ENCODE measurements at places on chromosomes 6 and 20. TPM values are rescaled to one million over a fixed set of nuclear protein-coding genes. Genes with fewer than 3 reads are reported as not detected.

The GJA10 gene
- not detected for total RNA-seq

DNA sequence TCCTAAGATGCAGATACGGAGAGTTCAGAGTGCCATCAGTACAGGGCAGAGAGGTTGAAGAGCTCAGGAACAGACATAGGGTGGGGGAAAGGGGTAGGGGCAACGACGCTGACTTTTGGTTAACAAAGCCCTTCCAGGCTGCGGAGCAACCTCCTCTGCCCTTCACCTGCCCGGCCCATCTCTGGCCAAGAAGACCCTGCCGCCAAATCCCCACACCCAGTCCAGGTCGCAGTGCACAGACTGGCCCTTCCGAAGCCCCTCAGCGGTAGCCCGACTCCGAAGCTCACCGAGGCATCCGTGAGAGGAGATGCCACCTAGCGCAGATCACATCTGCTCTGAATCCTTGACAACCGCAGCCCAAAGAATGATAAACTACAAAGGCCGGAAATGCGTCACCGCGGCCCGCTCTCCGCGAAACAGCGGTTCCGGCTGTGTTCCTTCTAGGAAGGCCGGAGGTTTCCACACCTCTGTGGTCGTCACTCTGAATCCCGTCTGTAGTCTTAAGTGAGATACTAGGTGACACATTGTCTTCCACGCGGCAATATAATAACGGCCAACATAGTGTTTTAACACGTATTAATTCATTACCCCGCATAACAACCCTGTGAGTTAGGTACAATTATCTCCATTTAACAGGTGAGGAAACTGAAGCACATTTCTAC lies at the start of gene ZSCAN23:
Gene ZSCAN23, minus strand, starts transcription at position 380 of the 662 bp plus-strand sequence. CDS start 7,225 bp downstream, outside the sequence.
- DNase-seq = peak; percentile 77

GRCh38 chr6:24990236-24990845 lies 54.6 kb upstream of the RIPOR2 start:
- no peak for DNase-seq

- no peak for DNase-seq
Measured at GRCh38 chr6:164502833-164503232, 806.6 kb downstream of the C6orf118 start.

DNA sequence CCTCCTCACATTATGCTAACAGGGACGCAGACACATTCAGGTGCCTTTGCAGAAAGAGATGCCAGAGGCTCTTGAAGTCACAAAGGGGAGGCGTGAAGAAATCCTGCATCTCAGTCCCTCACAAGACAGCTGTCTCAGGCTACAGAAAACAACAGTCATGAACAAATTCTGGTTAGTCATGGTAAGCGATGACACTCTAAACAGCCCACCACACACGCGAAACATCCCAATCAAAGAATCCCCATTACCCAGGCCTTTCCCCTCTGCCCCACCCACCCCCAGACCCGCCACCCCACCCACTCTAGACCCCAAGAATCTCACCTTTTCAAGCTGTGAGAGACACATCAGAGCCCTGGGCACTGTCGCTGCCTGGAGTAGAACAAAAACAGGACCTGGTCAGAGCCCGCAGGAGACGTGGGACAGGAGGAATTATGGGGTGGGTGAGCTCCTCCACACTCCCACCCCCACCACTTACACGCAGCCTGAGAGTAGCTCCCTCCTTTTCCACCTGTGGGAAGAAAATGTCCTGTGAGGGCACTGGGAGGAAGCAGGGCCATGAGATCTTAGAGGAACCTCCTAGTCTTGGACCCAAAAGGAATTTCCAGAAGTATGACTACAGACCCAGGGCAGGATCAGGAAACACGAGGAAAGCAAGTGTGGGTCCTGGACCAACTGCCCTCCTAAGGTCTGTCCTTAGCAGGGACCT lies 2.7 kb downstream of the HLA-B start:
- DNase-seq = no peak

The FGD2 gene
- total RNA-seq = 12.8 TPM

GRCh38 chr20:36919715-36920333 lies 31.7 kb downstream of the SAMHD1 start:
- peak; percentile 13 for DNase-seq

GRCh38 chr6:122432816-122433215 lies 33.4 kb downstream of the HSF2 start:
- no peak for DNase-seq

The GMEB2 gene
- total RNA-seq = 7.7 TPM

The PDRG1 gene
- 2.9 TPM for total RNA-seq

DNA sequence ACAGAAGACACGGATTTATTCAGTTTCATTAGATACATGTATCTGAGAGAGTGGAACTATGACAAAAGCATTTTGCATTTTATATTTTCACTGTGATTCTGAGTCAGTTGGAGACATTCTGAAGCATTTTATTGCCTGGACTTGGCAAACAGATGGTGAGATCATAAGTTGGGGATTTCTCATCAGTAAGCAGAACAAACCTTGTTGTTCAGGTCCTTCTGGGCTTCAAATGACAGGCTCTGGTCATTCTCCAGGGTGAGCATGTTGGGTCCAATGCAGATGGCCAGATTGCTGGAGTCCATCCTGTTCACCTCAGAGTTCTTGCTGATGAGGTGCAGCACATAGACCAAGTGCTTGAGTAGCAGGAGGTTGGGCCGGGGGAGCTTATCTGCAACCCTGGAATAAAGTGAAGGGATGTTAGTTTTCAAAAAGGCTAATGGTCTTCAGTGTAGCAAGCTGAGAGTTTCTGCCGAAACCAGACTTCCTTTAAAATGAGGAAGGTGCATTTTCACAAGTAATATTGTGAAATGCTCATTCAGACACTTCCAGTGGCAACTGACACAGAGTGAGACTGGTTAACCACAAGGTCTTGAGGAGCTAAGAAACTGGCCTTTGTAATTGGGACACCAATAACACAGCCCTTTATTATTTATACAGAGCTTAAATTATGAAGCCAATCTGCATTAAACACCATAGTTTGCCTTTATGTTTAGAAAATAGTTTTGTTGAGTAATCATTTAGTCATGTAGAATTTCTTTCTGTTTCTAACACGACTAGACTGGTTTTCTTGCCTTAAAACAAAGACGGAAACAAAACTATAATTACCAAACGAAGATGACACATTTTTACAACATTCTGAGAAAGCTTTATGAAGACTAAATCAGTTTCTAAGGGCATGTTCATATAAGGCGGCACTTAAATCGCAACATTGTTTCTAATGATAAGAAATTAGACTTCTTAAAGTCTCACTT lies 5.6 kb downstream of the TAGAP start:
- DNase-seq = no peak

- DNase-seq = no peak
Measured at GRCh38 chr6:16987996-16988395, 113.9 kb upstream of the STMND1 start.

The SEC63 gene
- 85.4 TPM for total RNA-seq

The ARMC2 gene
- 7.2 TPM for total RNA-seq

The BANF2 gene
- total RNA-seq = not detected

The IL17F gene
- not detected for total RNA-seq

DNA sequence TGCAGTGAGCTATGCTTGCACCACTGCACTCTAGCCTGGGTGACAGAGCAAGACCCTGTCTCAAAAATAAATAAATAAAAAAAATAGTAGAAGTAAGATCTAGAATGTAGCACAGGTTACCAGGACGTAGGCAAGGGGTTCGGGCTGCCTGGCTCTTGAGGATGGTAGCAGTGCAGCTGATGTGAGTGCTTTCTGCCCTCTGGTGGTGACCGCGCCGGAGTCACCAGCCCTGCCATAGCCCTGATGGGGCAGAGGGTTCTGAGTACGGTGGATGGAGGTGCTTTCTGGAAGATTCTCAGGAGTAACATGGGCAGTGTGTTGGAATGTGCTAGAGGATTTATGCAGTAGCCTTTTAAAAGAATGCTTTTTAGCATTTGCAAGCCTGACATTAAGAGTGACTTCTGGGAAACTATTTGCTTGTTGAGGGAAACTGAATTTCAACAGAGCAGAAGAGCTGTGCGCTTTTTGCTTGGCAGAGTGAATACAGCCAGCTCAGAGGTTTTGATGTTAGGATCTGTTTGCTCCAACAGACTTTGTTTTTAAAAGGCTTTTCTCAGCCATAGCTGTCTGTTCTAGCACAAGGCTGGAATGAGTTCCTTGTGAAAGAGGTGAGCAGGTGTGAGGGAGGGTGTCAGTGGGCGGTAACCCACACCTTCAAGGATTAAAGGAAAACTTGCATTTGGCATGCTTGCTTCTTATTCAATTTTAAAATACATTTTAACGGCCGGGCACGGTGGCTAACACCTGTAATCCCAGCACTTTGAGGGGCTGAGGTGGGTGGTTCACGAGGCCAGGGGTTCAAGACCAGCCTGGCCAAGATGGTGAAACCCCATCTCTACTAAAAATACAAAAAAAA lies 65.9 kb downstream of the PTPN1 start:
- DNase-seq = no peak

DNA sequence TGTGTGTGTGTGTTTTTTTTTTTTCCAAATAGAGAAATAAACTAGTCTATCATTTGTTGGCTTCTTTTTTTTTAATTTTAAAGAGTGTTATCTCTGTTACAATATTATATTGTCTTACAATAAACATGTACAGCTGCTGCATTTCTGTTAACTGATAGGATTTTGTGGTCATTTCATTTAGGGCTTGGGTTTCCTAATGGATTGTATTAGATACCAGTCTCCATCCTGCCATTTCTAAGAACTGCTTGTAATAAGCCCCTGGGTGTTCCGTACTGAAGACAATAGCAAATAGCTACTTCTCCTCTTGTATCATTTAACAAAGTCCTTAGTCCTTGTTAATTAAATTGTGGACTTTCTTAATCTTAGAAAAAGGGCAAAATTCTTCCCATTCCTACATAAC lies 45.7 kb downstream of the SOBP start:
- no peak for DNase-seq

The BMP7 gene
- total RNA-seq = 12.1 TPM

- no peak for DNase-seq
Measured at GRCh38 chr6:133396984-133397348, 155.8 kb downstream of the EYA4 start.

The FOXQ1 gene
- total RNA-seq = 10.8 TPM

- no peak for DNase-seq
Measured at GRCh38 chr20:63327231-63327745, 33.9 kb downstream of the CHRNA4 start.

The C6orf15 gene
- not detected for total RNA-seq

The ZNF165 gene
- total RNA-seq = 1.0 TPM

GRCh38 chr6:6775074-6775473 lies 186.6 kb downstream of the LY86 start:
- no peak for DNase-seq
